ENCODE measurements at places on chromosomes 12 and 14.

DNA sequence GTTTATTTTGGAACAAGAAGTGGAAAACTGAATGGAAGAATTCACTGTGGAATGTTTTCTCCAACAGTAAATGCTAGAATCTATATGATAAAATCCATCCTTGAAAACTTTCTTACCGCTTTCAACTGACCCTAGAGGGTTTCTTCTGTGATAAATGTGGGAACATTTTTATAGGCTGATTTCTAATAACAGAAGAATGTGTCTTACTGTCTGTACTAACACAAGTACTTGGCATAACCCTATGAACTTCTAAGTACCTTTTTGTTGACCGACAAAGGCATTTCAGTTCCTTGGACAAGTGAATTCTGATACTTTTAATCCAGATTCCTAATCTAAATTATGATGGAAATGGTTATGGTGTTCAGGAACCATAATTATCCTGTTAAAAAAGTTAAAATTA is 1109.7 kb upstream of the FLRT2 start:
- DNase-seq = no peak

DNA sequence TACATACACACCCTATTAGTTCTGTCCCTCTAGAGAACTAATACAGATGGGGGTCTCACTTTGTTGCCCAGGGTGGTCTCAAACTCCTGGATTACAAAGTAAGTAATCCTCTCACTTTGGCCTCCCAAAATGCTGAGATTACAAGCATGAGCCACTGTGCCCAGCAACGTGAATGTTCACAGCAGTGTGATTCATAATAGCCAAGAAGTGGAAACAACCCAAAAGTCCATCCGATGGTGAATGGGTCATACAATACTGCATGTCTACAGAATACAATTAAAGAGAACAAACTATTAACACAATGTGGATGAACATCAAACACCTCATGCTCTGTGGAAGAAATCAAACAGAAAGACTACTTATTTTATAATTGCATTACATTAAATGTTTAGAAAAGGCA is 57.3 kb upstream of the SYNE2 start:
- DNase-seq = no peak

GRCh38 chr14:81295958-81296923 is 75.5 kb upstream of the GTF2A1 start:
- DNase-seq = no peak

GRCh38 chr14:102362084-102362483 is 606 bp downstream of the CINP start:
- DNase-seq = no peak

- no peak for DNase-seq
Measured at GRCh38 chr14:69853774-69854173, 25.4 kb upstream of the SMOC1 start.

- no peak for DNase-seq
Measured at GRCh38 chr14:92586963-92587699, 73.5 kb downstream of the RIN3 start.

Measured in left lobe of liver (tissue), 2 donors.